Stimulated activated memory B cell treated with anti-CD40 and anti-IgM and Interleukin-4, amounts not matched to agents 10 μg/mL and 1 μg/mL and 100 μg/mL, for 72 hours (primary cell): ENCODE measurements at places on chromosomes 4 and X.
A peak's percentile ranks its signal among the peaks of the same experiment; 100 is the strongest.

DNA sequence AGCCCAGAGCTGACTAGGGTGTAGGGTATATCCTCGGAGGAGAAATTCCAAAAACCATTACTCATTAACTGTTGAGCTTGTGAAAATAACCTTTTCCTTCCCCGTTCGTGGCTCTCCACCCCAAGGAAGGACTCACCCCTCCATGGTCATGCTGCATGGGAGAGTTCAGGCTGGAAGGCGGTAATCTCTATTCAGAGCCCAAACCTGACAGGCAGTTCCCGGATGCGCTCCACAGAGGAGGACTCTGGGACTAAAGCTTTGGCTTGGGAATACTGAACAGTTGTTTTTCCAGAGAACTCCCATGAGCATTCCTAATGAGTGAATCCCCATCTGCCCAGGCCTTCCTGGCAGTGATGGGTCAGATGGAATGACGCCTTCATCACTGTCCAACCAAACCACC lies 125.4 kb downstream of the BCOR start:
- no peak for ATAC-seq

DNA sequence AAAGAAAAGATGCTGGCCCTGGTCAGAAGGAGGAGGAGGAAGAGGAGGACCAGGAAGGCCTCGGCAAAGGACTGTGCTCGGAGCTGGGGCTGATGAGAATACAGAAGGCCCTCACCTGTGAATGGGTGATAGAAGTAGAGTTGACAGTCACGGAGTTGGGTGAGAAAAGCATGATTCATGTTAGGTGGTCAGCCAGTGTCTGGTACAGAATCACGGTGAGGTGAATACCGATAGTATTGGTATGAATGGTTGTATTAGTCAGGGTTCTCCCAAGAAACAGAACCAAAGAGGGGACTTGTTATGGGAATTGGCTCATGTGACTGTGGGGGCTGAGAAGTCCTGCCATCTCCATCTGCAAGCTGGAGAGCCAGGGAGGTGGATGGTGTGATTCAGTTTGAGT lies 32.5 kb upstream of the FAM156A start:
- no peak for ATAC-seq

GRCh38 chr4:137203601-137204000 lies 328.7 kb downstream of the PCDH18 start:
- no peak for ATAC-seq

- no peak for ATAC-seq
Observed at GRCh38 chr4:850323-850945, 24.5 kb upstream of the CPLX1 start.

DNA sequence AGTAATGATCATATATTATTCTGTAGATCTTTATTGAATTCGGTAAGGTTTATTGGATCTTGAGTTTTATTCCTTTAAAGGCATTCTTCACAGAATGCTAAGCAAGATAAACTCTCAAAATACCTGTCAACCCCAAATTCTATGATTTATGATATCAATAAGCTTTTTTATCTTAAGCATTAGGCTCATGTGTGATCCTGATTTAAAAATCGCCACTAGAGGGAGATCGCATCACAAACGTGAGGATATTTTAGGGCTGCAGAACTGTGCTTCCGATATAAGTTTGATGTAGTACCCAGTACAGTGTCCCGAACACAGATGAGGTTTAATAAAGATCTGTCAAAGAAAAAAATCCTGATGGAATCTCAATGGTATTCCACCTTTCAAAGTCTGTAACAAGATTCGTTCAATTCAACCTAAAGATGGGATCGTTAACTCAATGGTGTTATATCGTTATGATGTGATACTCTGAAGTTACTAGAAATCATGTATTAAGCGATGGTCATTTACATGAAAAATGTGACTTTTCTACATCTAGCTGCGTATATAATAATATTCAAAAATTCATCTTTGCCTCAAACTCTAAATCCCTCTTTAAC lies 169.0 kb downstream of the CORIN start:
- peak; percentile 61 for ATAC-seq

DNA sequence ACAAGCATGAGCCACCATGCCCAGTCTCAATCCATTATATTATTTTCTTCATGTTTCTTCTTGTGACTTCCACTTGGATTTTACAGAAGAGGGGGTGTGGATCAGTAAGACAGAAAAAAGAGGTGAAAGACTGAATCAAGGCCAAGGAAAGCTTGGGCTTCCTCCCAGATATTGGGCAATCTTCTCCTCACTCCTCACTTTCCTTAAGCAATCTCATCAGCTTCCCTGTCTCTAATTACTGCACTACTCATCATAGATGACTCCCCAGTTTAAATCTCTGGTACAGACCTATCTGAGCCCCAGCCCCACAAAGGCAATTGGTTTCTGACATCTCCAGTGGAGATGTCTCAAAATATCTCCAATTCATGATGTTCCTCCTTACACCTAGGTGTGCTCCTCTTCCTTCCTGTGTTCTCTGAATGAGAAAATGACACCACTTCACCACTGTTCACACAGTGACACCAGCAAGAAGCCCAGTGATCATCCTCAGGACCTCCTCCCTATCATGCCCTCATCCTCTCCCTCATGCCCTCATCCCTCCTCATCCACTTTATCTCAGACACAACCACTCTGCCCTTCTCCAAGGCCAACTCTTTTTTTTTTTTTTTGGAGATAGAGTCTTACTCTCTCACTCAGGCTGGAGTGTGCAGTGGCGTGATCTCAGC lies 44.8 kb upstream of the HERC6 start:
- no peak for ATAC-seq

DNA sequence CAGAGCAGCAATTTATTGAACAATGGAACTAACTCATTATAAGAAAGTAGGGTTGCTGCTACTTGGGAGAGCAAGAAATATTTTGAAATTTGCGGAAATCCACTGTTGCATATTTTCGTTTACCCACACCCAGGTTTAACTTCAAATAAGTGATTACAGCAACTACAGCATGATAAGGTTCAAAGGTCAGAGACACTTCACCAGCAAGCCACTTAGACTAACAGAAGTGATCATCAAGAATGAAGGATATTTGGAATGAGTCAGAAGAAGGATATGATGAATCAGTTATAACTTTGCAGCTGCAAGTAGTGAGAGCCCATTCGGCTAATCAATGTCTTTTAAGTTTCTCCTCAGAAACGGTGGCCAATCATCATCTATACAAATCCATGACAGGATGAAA lies 199.3 kb downstream of the TMA16 start:
- no peak for ATAC-seq

DNA sequence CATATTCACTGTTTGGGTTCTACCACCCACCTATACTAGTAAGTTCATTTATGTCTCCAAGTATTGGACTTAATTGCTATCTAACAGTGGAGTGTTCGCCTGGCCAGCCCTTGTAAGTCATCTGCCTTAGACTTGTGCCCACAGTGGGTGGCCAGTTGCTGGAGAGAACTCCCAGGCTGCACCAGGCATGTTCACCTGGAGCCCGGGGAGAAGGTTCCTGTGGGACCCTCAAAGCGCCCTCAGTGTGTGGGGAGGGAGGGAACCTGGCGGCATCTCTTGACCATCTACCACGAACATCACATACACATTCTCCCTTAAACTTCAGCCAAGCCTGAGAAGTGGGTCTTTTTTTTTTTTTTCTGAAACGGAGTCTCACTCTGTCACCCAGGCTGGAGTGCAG lies 138.1 kb downstream of the CPZ start:
- ATAC-seq, result no peak

GRCh38 chrX:4249401-4249800 lies 536.0 kb upstream of the PRKX start:
- no peak for ATAC-seq

- no peak for ATAC-seq
Observed at GRCh38 chr4:61805979-61806378, 605.9 kb downstream of the ADGRL3 start.

- ATAC-seq, result no peak
Observed at GRCh38 chr4:39170301-39170700, 12.0 kb upstream of the WDR19 start.

- no peak for ATAC-seq
Observed at GRCh38 chrX:150198776-150199175, 164.3 kb upstream of the MAMLD1 start.

DNA sequence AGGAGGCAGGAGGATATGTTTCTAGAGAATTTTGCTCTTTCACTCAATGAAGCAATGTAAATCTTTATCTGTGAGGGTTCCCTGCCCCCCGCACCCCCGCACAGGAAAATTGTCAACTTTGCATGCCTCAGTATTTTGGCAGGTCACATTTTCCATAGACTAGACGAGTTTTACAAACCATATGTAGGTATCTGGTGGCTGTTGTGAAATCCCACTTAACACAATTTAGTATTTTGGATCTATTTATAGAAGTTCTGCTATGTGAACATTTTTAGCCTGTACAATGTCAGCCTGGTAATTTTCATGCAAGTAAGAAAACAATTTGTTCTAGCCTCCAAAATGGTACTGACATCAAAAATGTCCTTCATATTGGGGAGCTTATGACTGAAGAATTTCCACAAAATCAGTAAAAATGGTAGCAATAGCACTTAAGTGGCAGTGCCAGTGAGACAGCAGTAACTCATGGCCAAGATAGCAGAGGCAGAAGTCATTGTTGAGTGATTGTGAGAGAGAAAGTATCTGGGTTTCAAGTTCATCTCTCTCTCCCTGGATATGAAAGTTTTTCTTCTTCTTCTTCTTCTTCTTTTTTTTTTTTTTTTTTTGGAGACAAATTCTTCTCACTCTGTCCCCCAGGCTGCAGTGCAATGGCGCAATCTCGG lies 12.4 kb upstream of the FRYL start:
- ATAC-seq, result peak; percentile 70

DNA sequence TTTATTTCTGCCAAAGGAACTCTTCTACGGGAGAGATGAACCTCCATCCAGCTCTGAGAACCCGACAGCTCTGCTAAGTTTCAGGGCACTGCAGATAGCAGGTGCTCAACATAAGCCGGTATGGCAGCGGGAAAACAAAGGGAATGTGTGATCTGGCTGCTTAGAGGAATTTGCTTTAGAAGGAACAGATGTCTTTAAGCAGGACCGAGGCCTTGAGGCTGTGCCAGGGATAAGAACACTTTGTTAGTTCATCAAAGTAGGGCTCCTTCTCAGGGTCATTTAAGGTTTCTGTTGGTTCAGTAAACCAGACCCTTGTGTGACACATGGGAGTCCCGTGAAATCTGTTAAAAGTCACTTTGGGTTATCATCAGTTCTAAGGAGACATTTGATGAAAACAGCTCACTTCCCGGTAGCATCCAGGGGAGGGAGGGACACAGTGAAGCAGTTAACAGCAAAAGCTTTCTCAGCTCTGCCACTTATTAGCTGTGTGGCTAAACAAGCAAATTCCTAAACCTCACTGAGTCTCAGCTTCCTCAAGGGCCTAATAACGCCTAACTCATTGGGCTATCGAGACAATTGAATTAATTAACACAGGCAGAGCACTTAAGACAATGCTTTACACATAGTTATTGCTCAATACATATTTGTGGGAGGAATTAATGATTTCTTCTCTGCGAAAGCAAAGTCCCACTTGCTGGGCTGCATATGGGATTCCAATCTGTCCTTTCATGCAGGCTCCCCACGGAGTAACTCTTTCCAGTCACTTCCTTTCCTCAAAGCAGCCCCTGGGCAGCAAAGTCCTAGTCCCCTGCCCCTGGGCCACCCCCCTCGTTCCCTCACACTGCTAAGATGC lies 2.9 kb upstream of the FTSJ1 start:
- no peak for ATAC-seq

DNA sequence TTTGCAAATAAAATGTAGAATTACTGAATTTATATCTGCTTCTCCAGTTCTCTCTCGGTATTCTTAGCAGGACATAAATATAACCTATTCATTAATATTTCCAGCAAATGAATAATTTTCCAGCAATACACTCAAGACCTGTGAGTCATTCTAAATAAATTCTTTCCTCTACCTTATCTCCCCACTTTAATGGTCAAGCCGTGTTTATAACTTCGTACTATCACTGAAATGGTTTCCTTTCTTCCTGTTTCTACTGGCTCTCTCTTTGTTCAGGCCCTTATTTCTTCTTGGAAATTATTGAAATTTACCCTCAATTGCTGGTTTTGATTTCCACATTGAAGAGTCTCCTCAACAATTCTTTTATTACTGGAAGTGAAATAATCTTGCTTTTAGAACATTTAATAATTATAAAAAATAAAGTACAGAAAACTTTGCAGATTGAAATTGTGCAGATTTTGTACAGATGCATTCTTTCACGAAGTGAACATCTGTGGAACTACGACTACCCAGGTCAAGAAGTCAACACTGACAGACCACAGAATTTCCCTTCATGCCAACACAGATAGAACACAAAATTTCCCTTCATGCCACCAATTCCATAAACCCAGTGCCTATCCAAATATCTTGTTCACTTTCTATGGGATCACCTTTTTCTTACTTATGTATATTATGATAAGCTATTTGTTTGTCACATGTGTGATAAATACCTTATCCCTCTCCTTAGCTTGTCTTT lies 205.7 kb downstream of the FAT4 start:
- no peak for ATAC-seq

GRCh38 chrX:131745942-131746489 lies 202.1 kb downstream of the OR13H1 start:
- no peak for ATAC-seq

- ATAC-seq, result no peak
Observed at GRCh38 chr4:149202117-149202516, 613.5 kb downstream of the IQCM start.

GRCh38 chr4:56055027-56055977 lies 106.6 kb downstream of the CEP135 start:
- no peak for ATAC-seq

DNA sequence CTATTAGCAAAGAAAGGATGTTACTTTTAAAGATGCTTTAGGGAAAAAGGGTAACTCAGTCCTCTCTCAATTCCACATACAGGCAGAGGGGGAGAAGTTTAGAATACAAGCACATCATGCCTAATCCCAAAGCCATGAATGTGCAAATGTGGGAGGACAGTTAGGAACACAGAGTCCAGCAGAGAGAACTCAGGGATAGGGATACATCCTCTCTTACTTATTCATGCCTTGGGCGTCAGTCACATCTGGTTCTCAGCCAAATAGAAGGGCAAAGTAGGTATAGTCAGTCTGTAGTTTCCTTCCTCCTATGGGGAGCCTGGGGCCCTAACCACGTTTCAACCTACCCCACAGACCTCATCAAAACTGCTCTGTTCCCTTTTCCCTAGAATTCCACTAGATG lies 87.8 kb downstream of the GRIA3 start:
- ATAC-seq, result no peak

DNA sequence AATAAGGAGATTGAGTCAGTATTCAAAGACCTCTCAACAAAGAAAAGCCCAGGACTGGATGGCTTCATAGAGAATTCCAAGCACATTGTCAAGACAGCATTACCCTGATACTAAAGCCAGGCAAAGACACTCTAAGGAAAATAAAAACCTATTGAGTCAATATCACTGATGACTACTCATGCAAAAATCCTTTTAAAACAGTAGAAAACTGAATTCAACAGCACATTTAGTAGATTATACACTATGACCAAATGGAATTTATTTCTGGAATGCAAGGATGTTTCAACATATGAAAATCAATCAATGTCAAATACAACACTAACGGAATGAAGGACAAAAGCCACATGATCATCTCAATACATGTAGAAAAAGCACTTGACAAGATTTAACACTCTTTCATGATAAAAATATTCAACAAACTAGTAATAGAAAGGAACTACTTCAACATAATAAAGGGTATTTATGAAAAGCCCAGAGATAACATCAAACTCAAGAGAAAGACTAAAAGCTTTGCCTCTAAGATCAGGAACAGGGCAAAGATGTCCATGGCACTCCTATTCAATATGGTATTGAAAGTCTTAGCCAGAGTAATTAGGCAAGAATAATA lies 633.3 kb downstream of the ANKRD50 start:
- ATAC-seq, result no peak
